Liver (tissue), 10 donors: ENCODE measurements at places on chromosomes 7 and 10. TPM values are rescaled to one million over a fixed set of nuclear protein-coding genes. Genes with fewer than 3 reads are reported as not detected.
A peak's percentile ranks its signal among the peaks of the same experiment; 100 is the strongest.

DNA sequence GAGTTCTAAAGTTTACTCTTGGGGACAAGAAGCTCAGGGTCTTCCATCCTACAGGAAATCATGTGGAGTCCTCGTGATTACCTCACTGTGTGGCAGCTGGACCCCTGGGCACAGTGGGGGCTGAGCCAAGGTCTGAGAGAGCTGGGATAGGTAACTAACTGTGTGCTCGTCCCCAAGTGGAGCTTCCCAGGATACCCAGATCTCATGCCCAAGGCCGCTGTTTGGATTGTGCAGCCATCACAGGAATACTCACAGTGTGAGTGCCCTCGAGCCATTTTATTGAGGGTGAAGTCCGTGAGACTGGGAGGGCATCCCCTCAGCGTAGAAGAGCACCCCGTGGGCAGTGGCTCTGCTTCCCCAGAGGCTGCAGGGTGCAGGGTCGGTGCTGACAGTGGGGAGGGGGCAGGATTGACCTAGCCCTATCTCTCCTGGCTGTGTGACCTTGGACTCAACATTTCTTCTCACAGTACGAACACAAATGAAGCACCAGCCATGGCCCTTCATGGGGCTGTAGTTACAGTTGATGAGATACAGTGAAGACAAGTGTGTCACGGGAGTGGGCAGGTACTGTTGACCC lies 69.6 kb upstream of the LEP start:
- no peaks in the 10 kb centered on the region for H3K36me3 ChIP-seq
- H3K4me3 ChIP-seq: no peak overlapping the region
- H3K27me3 ChIP-seq: peaks cover 6% of the 10 kb centered on the region
- no peak for DNase-seq
- H3K4me1 ChIP-seq: peaks cover 20% of the 10 kb centered on the region

Gene ANKRD26
- 0.81 TPM for polyA plus RNA-seq

DNA sequence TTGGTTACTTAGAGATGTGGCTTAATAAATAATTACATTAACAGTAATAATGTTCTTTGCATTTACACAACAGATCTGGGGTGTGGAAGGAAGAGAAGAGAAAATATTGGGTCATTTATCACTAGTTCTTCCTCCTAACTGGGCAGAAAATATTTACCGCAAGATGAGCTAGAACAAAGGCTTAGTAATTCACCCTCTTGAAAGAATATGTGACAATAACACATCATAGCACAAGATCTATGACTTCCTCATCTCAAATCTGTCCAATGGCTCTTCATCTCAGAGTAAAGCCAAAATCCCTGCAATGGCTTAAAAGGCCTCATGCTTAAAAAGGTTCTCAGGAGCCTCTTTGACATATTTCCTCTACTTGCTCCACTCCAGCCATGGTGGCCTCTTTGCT lies 178.6 kb downstream of the ZNF438 start:
- no peak overlapping the region for H3K4me3 ChIP-seq
- H3K27ac ChIP-seq: no peak overlapping the region
- peaks cover 3% of the 10 kb centered on the region for H3K36me3 ChIP-seq
- peaks cover 2% of the 10 kb centered on the region for H3K4me1 ChIP-seq
- no peak for DNase-seq

- H3K27me3 ChIP-seq: no peaks in the 10 kb centered on the region
- no peaks in the 10 kb centered on the region for H3K36me3 ChIP-seq
- no peak overlapping the region for H3K27ac ChIP-seq
- H3K4me1 ChIP-seq: no peaks in the 10 kb centered on the region
- no peak for DNase-seq
Observed at GRCh38 chr10:14821635-14822375, 16.0 kb downstream of the CDNF start.

DNA sequence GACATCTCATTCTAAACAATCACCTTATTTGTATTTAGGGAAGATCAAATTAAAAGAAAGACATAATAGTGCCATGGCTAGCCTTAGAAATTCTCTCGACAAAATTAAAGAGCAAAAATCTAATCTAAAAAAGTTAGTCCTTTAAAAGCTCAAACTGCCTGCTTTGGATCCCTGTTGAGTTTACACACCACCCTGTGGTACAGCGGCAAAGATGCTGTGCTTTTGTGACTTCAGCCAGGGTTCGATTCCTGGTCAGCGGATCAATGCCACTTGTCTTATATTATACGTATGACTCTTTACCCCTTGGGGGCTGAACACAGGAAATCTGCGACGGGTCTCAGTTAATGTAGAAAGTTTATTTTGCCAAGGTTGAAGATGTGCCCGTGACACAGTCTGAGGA lies 51.3 kb upstream of the VOPP1 start:
- H3K4me3 ChIP-seq: no peak overlapping the region
- no peaks in the 10 kb centered on the region for H3K4me1 ChIP-seq
- no peak overlapping the region for H3K27ac ChIP-seq
- H3K36me3 ChIP-seq: no peaks in the 10 kb centered on the region
- no peaks in the 10 kb centered on the region for H3K27me3 ChIP-seq
- DNase-seq: no peak

DNA sequence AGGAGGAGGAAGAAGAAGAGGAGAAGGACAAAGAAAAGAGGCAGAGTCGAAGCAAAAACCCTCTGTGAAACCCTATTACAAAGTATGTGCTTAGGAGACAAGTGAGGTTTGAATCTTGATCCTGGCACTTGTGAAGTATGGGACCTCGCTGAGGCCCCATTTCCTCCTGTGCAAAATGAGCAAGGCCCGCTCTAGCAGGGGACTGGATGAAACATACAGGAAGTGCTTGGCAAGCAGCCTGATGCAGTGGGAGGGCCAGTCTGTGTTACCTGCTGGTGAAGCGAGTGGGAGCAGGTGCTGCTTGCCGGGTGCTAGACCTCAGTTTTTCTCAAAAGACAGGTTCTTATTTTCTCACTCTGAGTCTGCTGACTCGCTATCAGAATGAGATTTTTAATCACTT lies 150.4 kb downstream of the JCAD start:
- DNase-seq: no peak
- H3K4me1 ChIP-seq: no peaks in the 10 kb centered on the region
- no peak overlapping the region for H3K4me3 ChIP-seq
- no peak overlapping the region for H3K27ac ChIP-seq
- H3K36me3 ChIP-seq: no peaks in the 10 kb centered on the region
- no peaks in the 10 kb centered on the region for H3K27me3 ChIP-seq

Gene FOXP2
- 7.4 TPM for polyA plus RNA-seq

- no peak for DNase-seq
- H3K4me3 ChIP-seq: no peak overlapping the region
- no peak overlapping the region for H3K27ac ChIP-seq
- H3K27me3 ChIP-seq: no peaks in the 10 kb centered on the region
- no peaks in the 10 kb centered on the region for H3K4me1 ChIP-seq
Observed at GRCh38 chr10:37053476-37053875, 71.9 kb upstream of the ANKRD30A start.

DNA sequence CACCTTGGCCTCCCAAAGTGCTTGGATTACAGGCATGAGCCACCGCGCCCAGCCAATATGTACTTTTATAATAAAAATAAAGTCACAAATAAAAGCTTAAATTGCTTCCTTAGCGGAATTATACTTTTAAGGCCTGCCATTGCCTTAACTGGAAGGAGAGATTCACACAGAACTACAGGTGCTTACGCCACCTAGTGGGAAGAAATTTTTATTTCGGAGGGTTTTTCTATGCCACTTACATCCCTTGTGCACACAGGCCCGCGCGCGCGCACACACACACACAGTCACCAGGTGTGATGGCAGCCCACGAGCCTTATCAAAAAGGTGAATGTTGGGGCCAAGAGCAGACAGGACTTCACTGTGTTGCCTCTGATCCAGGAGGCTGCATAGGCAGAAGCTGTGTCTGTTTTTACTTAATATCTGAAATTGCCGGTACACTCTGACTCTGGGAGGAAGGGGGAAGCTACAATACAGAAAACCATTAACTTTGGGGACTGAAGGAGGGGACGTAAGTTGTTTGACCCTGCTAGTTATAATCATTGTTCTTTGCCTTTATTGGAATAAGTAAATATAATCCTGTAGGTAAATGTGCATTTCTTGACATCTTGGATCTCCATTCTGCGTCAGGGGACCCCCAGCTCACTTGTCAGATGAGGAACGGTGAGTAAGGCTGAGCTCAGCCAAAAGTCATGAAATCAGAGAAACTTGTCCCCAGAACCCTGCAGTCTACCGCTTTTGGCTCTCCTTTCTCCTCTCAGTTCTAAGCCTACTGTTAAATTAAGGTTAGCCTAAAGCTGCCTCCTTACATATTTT lies 87.1 kb downstream of the SLC16A9 start:
- DNase-seq: no peak
- peaks cover 4% of the 10 kb centered on the region for H3K4me1 ChIP-seq
- no peaks in the 10 kb centered on the region for H3K36me3 ChIP-seq
- no peak overlapping the region for H3K4me3 ChIP-seq
- H3K27ac ChIP-seq: no peak overlapping the region

DNA sequence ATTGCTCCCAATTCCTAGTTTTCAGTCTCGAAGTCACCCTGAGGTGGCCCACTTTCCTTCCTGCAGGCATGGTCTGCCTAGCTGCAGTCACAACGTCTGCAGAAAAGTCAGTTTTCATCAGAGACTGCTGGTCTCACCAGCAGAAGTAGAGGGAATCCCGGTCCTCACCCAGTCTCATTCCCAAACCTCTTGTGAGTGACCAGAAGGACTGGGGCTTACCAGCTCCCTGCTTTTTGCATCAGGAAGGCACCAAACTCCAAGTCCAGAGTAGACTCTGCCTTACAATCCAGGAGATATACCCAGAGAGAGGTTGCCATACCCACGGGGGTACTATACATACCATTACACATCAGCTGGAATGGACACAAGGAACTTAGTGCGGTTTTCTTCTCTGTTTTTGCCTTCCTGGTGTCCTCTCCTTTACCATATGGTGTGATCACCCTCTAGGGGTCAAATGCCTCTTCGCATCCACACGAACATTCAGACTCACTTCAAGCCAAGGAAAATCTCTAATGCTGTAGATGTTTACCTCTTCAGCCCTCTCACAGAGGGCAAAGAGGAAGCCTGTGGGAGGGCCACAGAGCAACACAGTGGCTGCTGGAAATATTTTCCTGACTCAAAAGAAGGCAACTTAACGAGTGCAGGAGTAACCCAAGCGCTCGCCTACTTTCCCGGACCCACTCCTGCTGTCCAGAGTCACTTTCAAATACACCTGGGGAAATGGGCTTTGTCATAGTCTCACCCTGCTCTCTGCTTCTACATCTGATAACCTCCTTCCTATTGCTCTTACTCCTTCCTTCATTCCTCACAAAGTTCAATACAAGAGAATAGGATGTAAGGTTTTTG lies 220.9 kb downstream of the C7orf25 start:
- no peaks in the 10 kb centered on the region for H3K27me3 ChIP-seq
- H3K36me3 ChIP-seq: no peaks in the 10 kb centered on the region
- no peak overlapping the region for H3K27ac ChIP-seq
- no peaks in the 10 kb centered on the region for H3K4me1 ChIP-seq

DNA sequence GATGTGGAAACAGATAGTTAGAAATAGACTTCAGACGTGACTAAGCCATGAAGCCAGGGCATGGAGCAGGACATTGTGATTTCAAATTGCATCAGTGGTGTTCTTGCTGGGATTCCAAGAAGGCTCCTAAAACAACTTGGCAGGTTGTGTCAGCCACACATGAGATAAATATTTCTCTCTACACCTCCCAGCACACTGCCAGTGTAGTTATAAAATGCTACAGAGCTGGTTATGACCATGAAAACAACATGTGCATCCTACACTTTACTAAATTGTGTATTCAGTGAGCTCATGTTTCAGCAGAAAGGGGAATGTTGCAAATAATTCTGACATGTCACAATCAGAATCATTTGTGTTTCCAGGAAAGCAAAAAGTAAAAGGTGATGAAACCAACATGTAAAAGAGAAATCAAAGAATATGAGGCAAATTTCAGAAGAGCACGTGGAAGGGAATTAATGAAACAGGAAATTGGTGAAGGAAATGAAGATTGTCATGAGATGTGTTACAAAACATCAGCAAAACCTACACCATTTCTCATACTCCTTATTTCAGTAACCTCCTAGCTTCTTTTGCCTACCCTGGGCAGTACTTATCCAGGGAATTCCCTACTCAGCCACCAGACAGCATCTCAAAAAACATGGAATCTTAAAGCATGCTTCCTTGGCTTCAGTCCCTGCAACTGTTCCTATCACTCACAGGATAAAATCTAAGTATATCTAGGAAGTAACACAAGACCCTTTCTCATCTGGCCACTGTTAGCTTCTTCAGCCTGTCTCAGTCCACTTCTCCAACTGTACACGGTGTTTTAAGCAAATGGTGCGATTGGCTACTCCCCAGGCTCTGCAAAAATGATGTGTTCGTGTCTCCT lies 5.8 kb upstream of the CYP3A7 start:
- peaks cover 24% of the 10 kb centered on the region for H3K4me1 ChIP-seq
- H3K36me3 ChIP-seq: no peaks in the 10 kb centered on the region
- DNase-seq: no peak
- H3K27ac ChIP-seq: peak overlapping the region; percentile 83

DNA sequence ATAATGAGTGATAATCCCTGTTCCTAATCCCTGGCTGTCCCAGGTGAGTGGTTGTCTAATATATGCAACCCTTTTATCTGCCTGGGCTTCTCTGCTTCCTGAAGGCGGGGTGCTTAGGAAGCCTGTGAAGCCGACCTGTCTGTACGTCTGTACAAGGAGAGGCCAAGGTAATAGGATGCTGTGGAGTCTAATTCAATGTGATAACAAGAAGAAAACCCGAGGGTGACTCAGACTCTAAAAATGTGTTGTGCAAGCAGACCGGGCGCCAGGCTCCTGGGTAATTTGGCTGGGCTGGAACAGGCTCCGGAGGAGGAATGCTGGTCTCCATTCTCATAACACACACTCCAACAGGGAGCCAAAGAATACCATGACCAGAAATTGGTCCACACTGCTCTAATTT lies 43.6 kb downstream of the THNSL1 start:
- no peaks in the 10 kb centered on the region for H3K27me3 ChIP-seq
- H3K27ac ChIP-seq: no peak overlapping the region
- no peak for DNase-seq
- H3K4me3 ChIP-seq: no peak overlapping the region

- no peaks in the 10 kb centered on the region for H3K36me3 ChIP-seq
- DNase-seq: no peak
- no peak overlapping the region for H3K4me3 ChIP-seq
- H3K27ac ChIP-seq: no peak overlapping the region
- H3K4me1 ChIP-seq: no peaks in the 10 kb centered on the region
Observed at GRCh38 chr10:93039110-93039509, 21.5 kb upstream of the CYP26C1 start.

DNA sequence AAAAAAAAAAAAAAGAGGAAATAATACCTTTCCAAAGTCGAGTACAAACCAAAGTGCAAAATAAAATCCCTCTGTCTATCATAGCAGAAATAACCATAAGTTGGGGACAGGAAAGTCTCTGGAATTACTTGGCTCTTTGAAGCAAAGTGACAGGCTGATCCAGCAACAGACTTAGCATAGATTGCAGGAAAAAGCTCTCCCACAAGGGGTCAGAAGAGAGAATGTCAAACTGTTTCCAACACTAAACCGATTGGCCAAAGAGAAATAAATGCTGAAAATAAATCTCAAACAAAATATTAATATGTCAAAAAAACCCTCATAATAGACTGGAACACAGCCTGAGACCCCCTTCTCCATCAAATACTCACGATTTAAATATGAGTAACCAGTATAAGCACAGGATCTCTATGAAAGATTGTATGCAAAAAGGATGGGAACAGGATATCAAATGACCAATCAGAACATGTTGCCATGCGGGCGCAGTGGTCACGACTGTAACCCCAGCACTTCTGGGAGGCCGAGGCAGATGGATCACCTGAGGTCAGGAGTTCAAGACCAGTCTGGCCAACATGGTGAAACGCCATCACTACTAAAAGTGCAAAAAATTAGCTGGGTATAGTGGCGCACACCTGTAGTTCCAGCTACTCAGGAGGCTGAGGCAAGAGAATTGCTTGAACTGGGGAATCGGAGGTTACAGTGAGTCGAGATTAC lies 1000.7 kb upstream of the LRRN3 start:
- H3K36me3 ChIP-seq: no peaks in the 10 kb centered on the region
- no peaks in the 10 kb centered on the region for H3K4me1 ChIP-seq
- H3K27me3 ChIP-seq: no peaks in the 10 kb centered on the region
- no peak overlapping the region for H3K27ac ChIP-seq
